ENCODE measurements at places on chromosomes 3 and 15.

- DNase-seq: no peak
These were observed 54.5 kb downstream of the CHD2 start for GRCh38 chr15:92954578-92954977.

GRCh38 chr3:149845570-149846244 lies 32.7 kb downstream of the RNF13 start:
- peak; percentile 20 for DNase-seq

DNA sequence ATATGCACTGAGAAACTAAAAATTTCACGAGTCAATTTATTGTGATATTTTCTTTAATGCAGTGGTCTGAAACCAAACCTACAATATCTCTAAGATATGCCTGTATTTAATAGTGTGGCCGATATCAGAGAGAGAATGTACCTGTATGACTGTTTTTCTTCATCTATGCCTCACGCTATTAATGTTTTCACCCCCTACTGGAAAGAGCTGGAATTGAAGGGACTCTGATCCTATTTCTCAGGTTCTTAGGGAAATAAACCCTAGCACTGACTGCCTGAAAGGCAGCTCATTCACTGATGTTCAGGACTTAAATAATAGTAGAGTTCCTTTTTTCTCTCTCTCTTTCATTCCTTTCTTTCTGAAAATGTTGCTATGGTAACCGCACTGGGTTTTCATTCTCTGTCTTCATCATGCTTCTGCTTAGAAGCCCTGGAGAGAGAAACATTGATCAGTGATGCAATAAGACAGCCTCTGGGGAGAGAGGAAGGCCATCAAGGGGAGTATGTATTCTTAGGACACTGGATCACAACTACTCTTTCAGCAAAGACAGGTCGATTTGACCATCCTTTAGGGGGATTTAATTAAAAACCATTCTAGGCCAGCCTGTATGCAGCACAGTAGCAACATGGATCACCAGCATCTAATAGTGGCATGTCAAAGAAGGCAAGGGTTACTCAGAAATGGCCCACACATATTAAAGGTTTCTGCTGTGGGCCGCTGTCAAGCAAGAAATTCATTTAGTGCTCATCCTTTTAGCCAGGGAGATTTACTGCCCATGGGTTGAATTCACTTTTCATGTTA lies 1135.7 kb downstream of the IGSF11 start:
- peak; percentile 2 for DNase-seq

GRCh38 chr3:9290566-9290965 lies 41.1 kb upstream of the SRGAP3 start:
- DNase-seq: no peak

DNA sequence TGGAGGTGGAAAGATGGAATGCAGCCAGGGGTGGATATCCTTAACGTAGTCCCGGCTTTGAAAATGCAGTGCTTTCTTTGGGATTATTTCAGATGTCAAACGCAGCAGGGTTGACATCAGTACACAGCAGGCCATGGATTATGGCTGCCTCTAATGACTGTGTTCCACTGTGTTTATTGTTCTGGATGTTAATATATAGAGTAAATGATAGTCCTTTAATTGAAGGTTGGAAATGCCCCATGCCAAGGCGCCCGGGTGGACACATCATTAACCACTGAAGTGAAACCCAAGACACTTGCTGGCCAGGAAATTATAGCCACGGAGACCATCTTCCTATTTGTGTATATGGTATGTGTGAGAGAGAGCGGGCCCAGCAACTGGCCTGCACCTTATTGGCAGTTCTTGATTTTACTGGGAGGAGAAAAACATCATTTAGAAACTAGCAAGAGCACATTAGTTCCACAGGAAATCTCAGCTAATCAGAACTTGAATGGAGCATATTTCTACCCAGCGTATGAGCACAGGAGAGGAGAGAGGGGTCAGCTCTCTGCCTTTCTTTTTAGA lies 254.9 kb upstream of the RASGRP1 start:
- DNase-seq: no peak

DNA sequence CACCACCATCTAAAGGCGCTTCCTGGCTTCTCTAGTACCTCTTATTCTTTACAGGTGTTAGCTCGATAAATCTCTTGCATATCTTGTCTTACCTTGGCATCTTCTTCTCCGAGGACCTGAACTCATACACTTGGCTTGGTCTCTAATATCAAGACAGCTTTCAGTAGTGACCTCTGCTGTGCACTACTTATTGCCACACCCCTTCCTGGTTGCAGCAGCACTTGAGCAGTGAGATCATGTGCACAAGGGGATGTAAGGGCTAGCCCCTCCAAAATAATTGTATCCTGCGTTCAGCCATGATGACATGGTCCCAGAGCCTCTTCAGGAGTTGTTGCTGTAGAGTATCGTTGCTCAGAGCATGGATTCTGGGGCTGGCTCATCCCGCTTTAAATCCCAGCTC lies 1.3 kb upstream of the PLA1A start:
- no peak for DNase-seq

GRCh38 chr15:74039656-74040010 lies 42.7 kb downstream of the GOLGA6A start:
- DNase-seq: no peak

DNA sequence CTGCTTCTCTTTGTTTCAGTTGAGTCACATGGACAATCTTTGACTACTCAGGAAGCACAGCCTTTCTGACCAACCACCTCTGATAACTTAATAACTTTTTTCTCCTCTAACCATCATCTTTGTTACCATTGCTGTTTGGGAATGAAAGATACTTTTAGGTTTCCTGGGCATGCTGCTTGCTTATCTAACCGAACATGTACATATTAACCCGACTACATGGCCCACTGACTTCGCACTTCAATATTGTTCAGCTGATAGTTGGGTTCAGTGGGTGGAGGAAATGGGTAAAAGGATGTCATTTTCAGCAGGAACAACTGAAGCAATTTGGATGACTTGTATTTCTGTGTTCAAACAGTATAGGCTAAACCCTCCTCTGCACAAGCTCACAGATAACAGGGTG lies 214.3 kb downstream of the SQOR start:
- DNase-seq: no peak

- DNase-seq: no peak
These were observed 65.3 kb upstream of the FSTL1 start for GRCh38 chr3:120516136-120516535.

- no peak for DNase-seq
These were observed 226.7 kb upstream of the C2CD4B start for GRCh38 chr15:62391641-62392262.

DNA sequence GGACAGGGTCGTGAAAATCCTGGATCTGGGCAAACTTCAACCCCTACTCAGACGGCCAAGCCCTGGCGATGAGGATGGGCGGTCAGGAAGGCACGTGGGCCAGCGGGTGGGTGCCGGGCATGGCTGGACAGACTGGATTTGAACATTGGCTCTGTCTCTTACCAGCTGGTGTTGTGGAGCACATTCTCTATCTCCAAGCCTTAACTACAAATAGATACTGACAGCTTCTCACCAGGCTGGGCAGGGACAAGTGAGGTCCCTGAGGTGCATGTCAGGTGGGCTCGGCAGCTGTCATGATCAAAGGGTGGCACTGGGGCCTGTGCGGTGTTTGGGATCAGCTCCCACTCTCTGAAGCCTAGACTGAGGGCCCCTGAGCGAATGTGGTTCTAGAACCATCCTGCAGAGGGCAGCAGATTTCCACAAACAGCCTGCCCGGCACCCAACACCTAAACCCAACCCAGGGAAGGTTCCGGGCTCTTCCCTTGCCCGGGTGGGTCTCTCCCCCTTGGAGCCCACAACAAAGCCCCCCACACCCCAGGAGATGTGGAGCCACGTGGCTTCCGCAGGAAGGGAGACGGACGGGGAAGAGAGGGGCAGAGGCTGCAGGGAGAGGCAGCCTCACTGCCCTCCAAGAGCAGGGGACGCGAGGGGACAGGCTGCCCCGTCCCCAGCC lies 58.4 kb downstream of the RGMA start:
- DNase-seq: peak; percentile 50

DNA sequence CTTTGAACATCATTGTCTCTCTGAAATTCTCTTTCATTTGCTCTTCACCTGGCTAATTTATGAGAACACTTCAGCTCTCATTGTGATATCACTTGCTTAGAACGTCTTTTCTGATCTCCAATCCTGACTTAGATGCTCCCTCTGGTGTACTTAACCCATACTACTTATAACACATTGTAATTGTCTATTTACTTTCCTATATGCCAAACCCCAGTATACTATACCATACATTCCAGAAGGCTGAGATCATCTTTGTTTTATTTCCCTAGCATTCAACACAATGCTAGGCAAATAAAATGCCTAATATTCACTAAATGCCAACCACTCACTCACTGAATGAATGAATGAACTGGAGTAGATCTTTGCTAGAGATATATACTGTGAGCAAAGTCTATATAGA lies 27.0 kb upstream of the PEX5L start:
- DNase-seq: no peak

DNA sequence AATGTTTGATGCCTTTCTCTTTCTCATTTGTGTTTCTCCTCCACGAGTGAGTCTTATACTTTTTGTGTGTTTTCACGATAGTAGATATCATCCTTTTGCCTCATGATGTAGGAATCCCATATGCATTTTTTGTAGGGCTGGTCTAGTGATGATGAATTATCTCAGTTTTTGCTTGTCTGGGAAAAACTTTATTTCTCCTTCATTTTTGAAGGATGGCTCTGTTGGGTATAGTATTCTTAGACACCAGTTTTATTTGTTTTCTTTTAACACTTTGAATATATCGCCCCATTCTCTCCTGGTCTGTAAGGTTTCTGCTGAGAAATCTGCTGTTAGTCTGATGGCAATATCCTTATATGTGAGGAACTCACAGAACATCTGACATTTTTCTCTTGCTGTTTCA lies 18.3 kb downstream of the CEP63 start:
- DNase-seq: no peak

DNA sequence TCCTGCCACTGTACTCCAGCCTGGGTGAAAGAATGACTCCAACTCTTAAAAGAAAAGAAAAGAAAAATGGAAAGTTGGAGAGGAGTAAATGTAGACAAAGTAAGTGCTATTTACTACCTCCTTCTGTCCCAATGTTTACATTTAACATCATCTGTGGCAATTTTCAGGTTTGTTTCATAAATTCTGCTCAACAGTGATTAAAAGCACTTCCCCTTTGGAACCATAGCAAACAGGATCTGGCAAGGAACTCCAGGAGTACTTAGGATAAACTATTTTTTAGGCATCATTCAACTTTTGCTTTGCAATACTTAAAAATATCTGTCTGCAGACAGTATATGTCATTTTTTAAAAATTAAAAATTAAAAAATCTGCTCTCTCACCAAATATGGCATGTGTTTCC lies 5.5 kb upstream of the CX3CR1 start:
- no peak for DNase-seq

GRCh38 chr3:141261472-141262307 lies 30.1 kb downstream of the PXYLP1 start:
- no peak for DNase-seq

DNA sequence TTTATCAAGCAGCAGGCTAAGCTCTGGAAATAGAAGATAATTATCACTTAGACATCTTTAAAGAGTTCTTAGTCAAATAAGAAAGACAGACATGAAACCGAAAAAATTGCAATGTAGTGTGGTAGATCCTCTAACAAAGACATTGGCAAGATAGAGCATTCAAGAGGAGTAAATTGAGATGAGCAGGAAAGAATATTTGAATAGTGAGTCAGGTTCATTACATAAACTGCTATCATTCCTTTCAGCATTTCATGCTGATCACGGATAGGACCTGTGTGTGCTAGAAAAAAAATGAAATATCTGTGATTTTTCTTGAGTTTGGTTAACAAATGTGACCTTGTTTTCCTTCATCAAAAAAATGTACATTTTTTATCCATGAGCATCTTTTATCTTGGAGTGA lies 460.9 kb downstream of the OTOL1 start:
- DNase-seq: no peak

DNA sequence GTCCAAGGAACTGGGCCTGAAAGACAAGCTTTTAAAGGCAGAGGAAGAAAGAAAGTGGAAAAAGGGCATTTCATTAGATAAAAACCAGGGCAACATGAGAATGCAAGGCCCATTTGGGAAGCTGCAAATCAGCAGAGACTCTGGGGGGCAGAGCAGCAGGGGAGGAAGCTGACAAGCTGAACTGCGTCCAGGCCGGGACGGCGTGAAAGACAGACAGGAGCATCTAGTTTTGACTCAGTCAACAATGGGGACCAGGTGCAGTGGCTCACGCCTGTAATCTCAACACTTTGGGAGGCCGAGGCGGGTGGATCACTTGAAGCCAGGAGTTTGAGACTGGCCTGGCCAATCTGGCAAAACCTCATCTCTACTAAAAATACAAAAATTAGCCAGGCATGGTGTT lies 69.9 kb downstream of the CDC25A start:
- no peak for DNase-seq

DNA sequence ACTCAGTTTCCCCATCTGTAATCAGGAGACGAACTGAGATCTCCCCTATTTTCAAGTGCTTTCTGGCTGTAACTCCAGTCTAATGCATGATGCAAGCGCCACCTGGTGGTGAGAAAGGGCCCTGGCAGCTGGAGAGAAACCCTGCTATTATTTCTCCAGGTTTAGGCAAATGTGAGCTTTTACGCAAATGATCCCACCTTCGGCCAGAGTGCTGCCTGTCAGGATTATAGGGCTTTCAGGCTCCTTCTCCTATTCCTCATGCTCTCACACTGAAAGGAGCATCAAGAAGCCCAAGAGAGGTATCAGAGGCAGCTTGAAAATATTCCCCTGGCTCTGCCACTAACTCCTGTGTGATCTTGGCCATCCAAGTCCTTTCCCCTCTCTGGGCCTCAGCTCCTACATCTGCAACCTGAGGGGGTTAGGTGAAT lies 93.9 kb upstream of the RASGRF1 start:
- peak; percentile 42 for DNase-seq

DNA sequence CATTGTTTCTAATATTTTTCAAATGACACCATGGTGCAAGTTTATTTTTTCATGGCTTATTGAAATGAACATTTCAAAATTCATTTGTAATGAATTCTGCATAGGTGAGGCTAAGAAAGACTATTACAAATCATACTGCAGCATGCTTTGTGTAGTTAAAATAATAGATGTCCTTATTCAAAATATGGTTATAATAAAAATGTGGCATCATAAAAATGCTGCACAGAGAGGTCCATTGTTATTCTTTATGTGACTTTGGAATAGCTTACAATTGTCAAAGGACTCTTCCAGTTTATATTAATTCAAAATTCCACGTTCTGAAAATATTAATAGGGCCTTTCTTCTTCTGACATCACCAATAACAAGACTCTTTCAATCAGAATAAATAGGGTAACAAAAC lies 222.7 kb downstream of the GAP43 start:
- DNase-seq: no peak

DNA sequence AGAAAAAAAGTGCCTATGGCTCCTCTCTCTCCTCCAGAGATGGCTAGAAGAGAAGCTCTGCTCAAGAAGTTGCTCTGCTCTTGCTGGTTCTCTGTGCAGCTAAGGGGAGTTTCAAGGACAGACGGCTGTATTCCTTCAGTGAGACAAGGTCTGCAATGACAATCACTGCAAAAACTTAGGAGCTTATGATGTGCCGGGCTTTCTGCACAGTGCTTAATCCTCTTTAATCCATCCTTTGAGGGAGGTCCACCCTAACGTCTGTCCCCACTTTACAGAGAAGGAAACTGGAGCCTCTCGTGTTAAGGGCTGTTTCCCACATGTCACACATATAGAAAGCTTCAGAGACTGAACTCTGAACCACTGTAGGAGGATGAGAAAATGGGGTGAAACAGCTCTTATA lies 260.6 kb downstream of the MEX3B start:
- no peak for DNase-seq

- DNase-seq: no peak
These were observed 58.9 kb downstream of the RAB7A start for GRCh38 chr3:128784843-128785242.

Data from Panc1 (cell line).